ENCODE measurements at places on chromosomes 7 and 10.

GRCh38 chr7:45434167-45434784 lies 139.9 kb upstream of the ADCY1 start:
- no peak for DNase-seq

GRCh38 chr10:21515361-21516241 lies 9.9 kb downstream of the SKIDA1 start:
- DNase-seq, result no peak

DNA sequence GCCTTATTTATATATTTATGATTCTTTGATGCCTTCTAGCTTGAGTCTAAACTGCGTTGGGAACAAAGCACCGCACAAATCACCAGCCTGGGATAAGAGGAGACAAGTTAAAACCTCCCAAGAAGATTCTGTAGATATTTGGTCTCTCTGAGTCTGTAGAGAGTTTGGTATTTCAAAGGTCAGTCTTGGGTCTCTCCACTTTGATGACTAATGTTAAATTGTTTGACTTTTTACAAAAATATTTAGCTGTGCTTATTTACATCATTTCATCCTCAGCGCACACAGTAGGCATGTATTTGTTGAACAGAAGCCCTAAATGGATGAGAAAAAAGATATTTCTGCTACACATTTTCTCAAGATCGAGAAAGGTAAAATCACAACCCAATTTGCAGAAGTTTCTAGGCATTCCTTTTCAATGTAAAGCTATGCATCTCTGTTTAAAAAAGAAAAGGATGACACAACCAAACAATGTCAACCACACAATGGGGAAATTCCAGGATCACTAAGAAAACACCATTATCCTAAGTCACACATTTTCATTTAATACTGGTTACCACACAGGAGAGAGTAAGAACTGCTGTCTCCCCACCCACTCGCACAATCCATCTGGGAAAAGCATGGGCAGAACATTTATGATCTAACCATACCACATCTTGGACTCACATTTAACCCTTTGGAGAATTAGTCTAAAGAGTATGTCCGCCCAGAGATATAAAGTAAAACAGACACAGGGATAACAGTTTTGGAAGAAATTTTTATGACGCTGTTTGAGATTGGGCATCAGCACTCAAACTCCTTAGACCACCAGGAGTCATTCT lies 4.4 kb downstream of the CDK6 start:
- DNase-seq, result no peak

GRCh38 chr7:75963381-75963995 lies 30.9 kb downstream of the TMEM120A start:
- no peak for DNase-seq

- no peak for DNase-seq
Measured at GRCh38 chr7:40205992-40206391, 71.2 kb downstream of the SUGCT start.

- DNase-seq, result no peak
Measured at GRCh38 chr7:76191783-76192240, 9.9 kb upstream of the SRRM3 start.

DNA sequence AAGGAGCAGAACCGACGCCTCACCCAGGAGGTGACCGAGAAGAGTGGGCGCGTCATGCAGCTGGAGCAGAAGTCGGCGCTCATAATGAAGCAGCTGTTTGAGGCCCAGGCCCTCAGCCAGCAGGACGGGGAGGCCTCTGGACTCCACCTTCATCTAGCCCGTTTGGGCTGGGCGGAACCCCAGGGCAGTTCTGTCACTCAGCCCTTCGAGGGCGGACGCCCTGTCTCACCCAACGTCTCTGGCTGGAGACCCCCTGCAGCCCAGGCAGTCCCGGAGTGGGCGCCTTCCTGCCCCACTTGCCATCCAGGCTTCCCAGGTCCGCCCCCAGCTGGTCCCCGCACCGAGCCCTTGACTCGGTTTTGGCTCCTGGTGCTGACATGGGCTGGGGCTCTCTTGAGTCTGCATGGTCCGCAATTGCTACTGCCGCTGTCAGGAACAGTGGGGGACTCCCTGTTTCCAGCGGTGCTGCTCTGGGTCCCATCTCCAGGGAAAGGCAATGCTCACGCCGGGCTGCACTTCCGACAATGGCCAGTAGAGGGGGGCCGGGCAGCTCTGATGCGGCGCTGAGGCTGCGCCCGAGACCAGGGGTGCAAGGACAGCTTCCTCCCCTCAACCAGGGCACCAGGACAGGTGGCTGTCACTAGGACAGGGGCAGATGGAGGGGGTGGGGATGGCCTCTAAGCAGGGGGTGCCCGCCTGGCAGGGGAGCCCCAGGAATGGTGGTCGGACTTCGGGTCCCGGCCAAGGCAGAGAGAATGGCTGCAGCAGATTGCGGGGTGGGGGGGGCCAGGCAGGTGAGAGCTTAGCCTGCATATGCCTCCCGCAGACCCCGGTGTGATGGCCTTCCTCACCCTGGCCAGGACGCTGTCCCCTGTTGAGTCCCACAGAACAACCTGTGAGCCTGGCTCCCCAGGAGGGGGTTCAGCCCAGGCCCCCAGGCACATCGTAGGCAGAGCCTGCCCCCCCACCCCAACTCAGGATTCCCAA lies 71.2 kb upstream of the KCTD7 start:
- DNase-seq, result peak; percentile 48

GRCh38 chr7:28112883-28113540 lies 67.6 kb downstream of the JAZF1 start:
- no peak for DNase-seq

- DNase-seq, result no peak
Measured at GRCh38 chr10:131173484-131174210, 137.9 kb downstream of the TCERG1L start.

- DNase-seq, result no peak
Measured at GRCh38 chr10:119281581-119282071, 74.3 kb downstream of the GRK5 start.

GRCh38 chr10:34677132-34677531 lies 138.0 kb downstream of the PARD3 start:
- no peak for DNase-seq

DNA sequence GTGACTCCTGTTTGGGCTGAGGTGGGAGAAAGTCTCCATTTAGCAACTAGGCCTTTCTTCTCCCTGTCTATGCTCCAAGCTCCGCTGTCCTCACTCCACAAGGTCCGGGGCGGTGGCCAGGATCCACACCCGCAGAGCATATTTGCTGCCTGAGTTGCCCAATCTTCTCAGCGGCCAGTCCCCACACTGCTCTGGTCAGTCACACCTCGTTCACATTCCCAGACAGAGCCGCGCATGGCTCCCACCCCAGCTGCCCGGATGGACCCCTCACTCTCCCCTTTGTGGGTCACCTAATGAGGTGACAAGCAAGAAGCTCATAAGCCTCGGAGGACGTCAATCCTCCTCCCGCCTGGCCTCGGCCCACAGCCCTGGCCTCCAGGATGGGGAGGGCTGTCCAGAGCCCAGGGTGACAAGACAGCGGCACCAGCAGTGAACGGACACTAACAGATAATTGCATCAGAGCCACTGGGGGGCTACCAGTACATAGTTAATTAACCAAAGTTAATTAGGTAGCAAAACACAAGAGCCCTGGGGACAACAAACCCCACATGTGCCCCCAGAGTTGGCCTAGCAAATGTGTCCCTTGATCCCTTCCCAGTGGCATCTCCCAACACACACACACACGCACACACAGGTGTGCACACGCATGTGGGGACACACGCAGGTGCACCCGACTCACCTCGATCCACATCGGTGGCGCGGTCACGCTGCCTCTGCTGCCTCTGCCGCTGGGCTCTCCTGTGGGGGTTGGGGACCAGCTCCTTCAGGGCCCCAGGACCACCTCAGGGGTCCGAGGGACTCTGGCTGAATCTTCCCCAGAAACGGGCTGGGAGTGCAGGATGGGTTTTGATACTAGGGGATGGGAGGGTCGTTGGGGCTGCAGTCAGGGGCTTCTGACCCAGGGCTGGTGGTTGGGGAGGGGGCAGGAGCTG lies 11.8 kb downstream of the EPHA1 start:
- no peak for DNase-seq

GRCh38 chr10:80477-81105 lies 31.5 kb upstream of the TUBB8 start:
- no peak for DNase-seq

- DNase-seq, result no peak
Measured at GRCh38 chr10:97115846-97116245, 69.9 kb downstream of the SLIT1 start.

DNA sequence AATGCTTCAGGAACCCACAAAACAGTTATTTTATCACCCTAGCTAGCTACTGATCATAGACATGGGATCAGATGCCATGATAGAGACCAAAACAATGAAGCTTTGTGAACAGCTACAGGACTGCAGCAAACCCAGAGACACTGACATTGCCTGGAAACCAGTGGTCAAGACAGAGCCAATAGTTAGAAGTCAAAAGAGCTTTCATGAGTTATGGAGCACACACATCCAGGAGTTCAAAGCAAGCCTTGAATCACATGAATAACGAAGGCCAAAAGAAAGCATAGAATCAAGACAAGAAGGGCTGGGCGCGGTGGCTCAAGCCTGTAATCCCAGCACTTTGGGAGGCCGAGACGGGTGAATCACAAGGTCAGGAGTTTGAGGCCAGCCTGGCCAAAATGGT lies 34.5 kb upstream of the GSAP start:
- DNase-seq, result no peak

GRCh38 chr10:110531687-110532086 lies 34.0 kb downstream of the DUSP5 start:
- no peak for DNase-seq

GRCh38 chr10:30422981-30423654 lies 10.9 kb upstream of the MAP3K8 start:
- peak; percentile 64 for DNase-seq

GRCh38 chr10:120632047-120632446 lies 175.0 kb downstream of the PLPP4 start:
- no peak for DNase-seq

- no peak for DNase-seq
Measured at GRCh38 chr7:85226361-85227085, 39.7 kb upstream of the SEMA3D start.

DNA sequence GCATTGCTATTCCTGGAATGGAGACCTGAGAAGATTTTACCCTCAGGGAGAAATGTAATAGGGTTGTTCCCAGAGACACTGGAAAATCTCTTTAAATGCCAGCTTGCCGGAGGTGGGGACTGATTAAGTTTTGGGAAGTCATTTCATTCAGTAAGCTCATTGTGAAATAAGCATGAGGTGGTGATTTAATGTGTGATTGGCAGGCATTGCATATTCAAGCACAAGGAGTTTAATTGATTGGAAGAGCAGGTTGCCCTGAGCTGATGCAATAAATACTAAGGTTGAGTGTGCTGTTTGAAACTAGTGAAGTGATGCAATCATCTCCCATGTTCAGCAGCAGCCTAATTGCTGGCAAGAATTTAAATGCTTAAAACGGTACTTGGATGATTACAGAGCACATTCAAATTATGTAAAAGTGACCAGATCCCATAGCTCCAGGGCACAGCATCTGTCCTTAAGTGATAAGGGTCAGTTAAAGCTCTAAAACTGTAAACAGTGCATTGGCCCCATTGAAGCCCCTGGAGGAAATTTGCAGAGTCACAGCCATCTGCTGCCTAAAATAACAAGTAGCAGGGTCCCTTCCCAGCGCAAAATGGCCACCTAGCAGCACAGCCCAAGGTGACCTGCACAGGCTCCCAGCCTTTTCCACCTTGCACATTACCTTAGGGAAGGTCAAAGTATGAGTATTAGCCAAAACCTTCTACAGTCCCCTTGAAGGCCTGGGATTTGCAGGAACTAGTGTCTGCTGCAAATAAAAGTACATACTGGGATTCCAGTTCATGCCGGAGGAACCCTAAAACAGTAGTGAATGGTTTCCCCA lies 92.1 kb downstream of the CCDC71L start:
- DNase-seq, result peak; percentile 85

DNA sequence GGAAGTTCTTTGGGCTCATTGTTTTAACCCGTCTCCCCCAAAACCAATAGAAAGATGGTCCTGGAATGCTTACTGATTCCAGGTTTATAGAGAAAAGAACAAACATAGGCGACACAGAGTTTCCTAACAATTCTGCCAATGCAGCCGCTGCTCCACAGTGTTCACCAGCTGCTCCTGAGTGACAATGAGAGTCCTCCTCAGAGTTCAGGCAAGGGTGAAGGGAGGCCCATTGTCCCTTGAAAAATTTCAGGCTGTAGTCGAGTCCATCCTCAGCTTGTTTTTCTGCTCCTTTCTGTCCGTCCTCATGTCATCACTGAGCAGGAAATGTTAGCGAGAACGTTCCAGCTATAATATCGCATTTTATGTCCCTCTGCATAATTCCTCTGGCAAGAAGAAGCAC lies 537.6 kb downstream of the TCERG1L start:
- DNase-seq, result no peak

DNA sequence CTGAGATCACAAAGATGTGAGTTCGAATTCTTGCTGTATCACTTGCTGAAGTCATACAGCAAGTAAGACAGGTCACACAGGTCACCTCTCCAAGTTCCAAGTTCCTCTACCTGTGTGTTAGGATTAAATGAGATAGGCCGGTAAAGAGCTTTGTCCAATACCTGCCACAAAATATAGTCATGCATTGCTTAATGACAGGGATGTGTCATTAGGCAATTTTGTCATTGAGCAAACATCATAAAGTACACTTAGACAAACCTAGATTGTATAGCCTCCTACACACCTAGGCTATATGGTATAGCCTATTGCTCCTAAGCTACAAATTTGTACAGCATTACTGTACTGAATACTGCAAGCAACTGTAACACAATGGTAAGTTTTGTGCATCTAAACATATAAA lies 469.4 kb downstream of the KCNMA1 start:
- no peak for DNase-seq

GRCh38 chr7:45174328-45174610 lies 16.7 kb downstream of the RAMP3 start:
- DNase-seq, result no peak

DNA sequence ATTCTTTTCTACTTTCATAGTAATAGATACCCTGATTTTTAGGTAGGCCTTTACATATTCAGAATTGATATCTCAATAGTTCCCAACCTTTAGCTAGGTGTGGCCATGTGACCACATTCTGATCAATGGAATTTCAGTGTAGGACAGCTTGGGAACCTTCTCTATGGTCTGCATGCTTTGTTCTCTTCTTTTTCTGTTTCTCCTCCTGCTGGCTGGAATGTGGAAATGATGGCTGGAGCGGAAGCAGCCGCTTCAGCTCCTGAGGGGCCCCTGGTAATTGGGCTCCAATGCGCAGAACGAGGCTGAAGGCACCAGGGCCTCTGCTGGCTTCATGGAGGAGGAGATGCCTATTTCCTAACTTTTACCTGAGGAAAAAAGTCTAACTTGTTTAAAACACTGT lies 152.6 kb downstream of the ZMYND11 start:
- no peak for DNase-seq

- no peak for DNase-seq
Measured at GRCh38 chr10:42940487-42941294, 136.2 kb upstream of the RET start.

GRCh38 chr7:83806538-83806937 lies 157.6 kb upstream of the SEMA3E start:
- no peak for DNase-seq

GRCh38 chr7:128860158-128861073 lies 2.2 kb upstream of the ATP6V1F start:
- DNase-seq, result no peak
